Peyer's patch (tissue), 4 donors: ENCODE measurements at places on chromosomes 3 and 15. TPM values are rescaled to one million over a fixed set of nuclear protein-coding genes. Genes with fewer than 3 reads are reported as not detected.

Gene SPESP1
- 0.85 TPM for total RNA-seq

Gene THSD4
- 59.5 TPM for total RNA-seq

Gene TRNT1
- total RNA-seq: 52.0 TPM

Gene CAMP
- total RNA-seq: not detected

Gene GPR87
- total RNA-seq: not detected

Gene IL5RA
- 2.1 TPM for total RNA-seq

Gene MKRN2OS
- 7.6 TPM for total RNA-seq

Gene FSIP1
- total RNA-seq: not detected

Gene SMCO1
- total RNA-seq: not detected

Gene ZNF148
- 21.4 TPM for total RNA-seq

Gene TNNC1
- total RNA-seq: not detected

Gene PPIP5K1
- total RNA-seq: 154 TPM

Gene MRAS
- 1.3 TPM for total RNA-seq

Gene CPNE9
- total RNA-seq: not detected

Gene VGLL3
- total RNA-seq: 4.3 TPM

Gene WNT5A
- 8.4 TPM for total RNA-seq

Gene HRG
- not detected for total RNA-seq

Gene FBXO40
- not detected for total RNA-seq

Gene IL17RB
- total RNA-seq: 37.5 TPM

Gene MESD
- total RNA-seq: 20.3 TPM

Gene PLSCR5
- total RNA-seq: not detected

Gene KBTBD8
- total RNA-seq: 1.1 TPM

Gene MAP2K5
- 20.8 TPM for total RNA-seq

Gene SEMA3F
- total RNA-seq: 23.3 TPM

Gene ACKR2
- 10.1 TPM for total RNA-seq
